ENCODE measurements at places on chromosomes 5 and 9.
A peak's percentile ranks its signal among the peaks of the same experiment; 100 is the strongest.

GRCh38 chr9:96317335-96317980 is 15.5 kb upstream of the HSD17B3 start:
- DNase-seq = peak; percentile 39

DNA sequence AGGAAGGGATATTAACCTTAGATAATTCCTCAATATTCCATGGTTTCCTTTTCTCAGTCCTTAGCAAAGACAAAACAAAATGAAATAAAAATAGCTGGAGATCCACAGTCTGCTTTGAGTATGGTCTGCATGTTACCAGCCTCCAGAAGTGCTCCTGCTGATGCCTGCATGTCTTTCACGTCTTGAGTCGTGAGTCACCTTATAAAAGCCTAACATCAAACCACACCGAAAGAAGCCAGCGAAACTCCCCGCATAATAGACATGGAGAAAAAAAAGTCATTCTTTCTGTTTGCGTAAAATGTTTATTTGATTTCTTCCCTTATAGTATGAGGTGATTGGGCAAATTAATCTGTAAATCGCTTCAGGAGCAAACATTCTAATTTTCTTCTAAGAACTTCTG is 380.5 kb downstream of the SLCO4C1 start:
- DNase-seq = no peak

DNA sequence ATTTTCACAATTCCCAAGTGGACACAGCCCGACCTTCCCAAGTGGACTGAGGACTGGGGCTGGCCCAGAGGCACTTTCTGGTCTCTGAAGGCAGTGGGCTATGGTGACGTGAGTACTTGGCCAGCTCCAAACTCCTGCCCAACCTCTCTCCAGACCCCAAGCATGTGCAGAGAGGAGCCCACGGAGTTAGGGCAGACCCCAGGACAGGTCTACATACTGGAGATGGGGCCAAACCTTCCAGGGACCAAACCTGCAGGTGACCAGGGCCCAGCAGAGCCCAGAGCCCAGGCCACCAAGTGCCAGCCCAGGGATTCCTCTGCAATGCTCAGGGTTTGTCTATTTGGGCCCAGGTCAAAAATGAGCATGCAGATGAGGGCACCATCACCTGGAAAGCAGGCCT is 15.3 kb downstream of the BRD3 start:
- no peak for DNase-seq

- DNase-seq = no peak
Observed at GRCh38 chr5:141692919-141693725, 11.1 kb upstream of the ARAP3 start.

- no peak for DNase-seq
Observed at GRCh38 chr9:118273048-118273447, 568.8 kb downstream of the TLR4 start.

DNA sequence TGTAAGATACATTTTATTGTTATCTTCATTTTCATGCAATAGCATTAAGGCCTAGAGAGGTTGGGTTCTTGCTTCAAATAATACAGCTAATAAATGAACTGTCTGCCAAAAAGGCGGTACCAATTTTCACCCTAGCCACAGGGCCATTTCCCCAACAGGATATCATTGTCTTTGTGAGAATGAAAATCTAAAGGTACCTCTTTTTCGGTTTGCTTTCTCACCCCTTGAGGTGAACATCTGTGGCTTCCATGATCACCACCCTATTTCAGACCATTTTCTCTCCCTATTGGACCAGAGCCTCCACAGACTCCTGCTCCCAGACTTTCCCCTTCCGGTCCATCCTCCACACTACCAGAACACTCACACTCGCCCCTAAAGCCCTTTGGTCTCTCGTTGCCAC is 60.2 kb downstream of the SFXN1 start:
- no peak for DNase-seq

GRCh38 chr5:65961633-65962032 is 35.3 kb downstream of the ERBIN start:
- DNase-seq = no peak

Data from NCI-H345 (cell line).